ENCODE measurements at places on chromosomes 11 and 22. TPM values are rescaled to one million over a fixed set of nuclear protein-coding genes. Genes with fewer than 3 reads are reported as not detected.

- peaks cover 97% of the 10 kb centered on the region for H3K4me1 ChIP-seq
- no peak for DNase-seq
- H3K27ac ChIP-seq: peak overlapping the region; percentile 71
- peaks cover 21% of the 10 kb centered on the region for H3K36me3 ChIP-seq
- peak overlapping the region; percentile 65 for H3K4me3 ChIP-seq
These were observed 41.0 kb downstream of the FLI1 start for GRCh38 chr11:128734832-128735224.

DNA sequence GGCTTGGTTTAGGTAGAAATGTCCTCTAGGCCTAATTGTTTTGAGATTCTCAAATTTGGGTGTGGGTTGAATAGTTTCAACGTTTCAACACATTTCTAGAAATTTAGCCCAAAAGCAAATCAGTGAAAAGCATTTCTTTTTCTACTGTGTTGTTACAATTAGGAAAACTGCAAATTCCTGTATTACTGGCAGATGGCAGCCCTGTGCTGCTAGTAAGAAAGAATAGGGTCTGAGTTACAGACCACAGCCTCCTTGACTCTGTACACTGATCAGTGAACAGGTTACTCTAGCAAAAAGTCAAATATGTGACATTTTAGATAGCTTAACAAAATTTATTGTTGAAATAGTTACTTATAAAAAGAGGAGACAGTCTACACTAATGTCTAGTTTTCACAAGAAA, 703.0 kb downstream of the JRKL start:
- no peak for DNase-seq
- H3K4me3 ChIP-seq: no peak overlapping the region
- no peak overlapping the region for H3K27ac ChIP-seq
- no peaks in the 10 kb centered on the region for H3K36me3 ChIP-seq

GRCh38 chr11:1568441-1568911, 3.6 kb downstream of the DUSP8 start:
- peaks cover 16% of the 10 kb centered on the region for H3K27me3 ChIP-seq
- no peaks in the 10 kb centered on the region for H3K4me1 ChIP-seq
- H3K27ac ChIP-seq: no peak overlapping the region
- H3K4me3 ChIP-seq: no peak overlapping the region
- DNase-seq: no peak
- no peaks in the 10 kb centered on the region for H3K36me3 ChIP-seq

- H3K4me3 ChIP-seq: peak overlapping the region; percentile 97
- no peak for DNase-seq
- H3K36me3 ChIP-seq: peaks cover 50% of the 10 kb centered on the region
- no peaks in the 10 kb centered on the region for H3K27me3 ChIP-seq
These were observed 1.1 kb downstream of the HYOU1 start for GRCh38 chr11:119055901-119056300.

Gene MLC1
- not detected for total RNA-seq

All from activated T-helper 1 cell treated with anti-CD3 and anti-CD28 coated beads, Interleukin-12 subunit alpha, Interleukin-12 subunit beta, Interleukin-2, Interleukin-4 antibody, amounts not matched to agents 30 ng/mL and 10 ng/mL and 1 ng/mL, durations not matched to agents 14 hours and 24 hours and 36 hours (primary cell).